ENCODE measurements at places on chromosomes 7 and 10. TPM values are rescaled to one million over a fixed set of nuclear protein-coding genes. Genes with fewer than 3 reads are reported as not detected.

DYDC1 gene
- total RNA-seq: not detected

ITPRID1 gene
- total RNA-seq: not detected

FANK1 gene
- not detected for total RNA-seq

ENTPD1 gene
- total RNA-seq: 47.1 TPM

CPXM2 gene
- not detected for total RNA-seq

ANKRD30A gene
- not detected for total RNA-seq

Data from T-helper 1 cell treated with Interleukin-12 subunit alpha and Interleukin-12 subunit beta and Interleukin-4 antibody, amounts not matched to agents 30 ng/mL and 1 ng/mL, for 36 hours (primary cell).